ENCODE measurements at places on chromosomes 6 and 20. TPM values are rescaled to one million over a fixed set of nuclear protein-coding genes. Genes with fewer than 3 reads are reported as not detected.
A peak's percentile ranks its signal among the peaks of the same experiment; 100 is the strongest.

GRCh38 chr6:145469021-145469420 is 266.3 kb downstream of the EPM2A start:
- H3K4me3 ChIP-seq = no peak overlapping the region
- no peaks in the 10 kb centered on the region for H3K4me1 ChIP-seq
- DNase-seq = no peak
- H3K27ac ChIP-seq = no peak overlapping the region
- no peaks in the 10 kb centered on the region for H3K27me3 ChIP-seq
- no peaks in the 10 kb centered on the region for H3K36me3 ChIP-seq

PACRG gene
- total RNA-seq = 13.0 TPM

DNA sequence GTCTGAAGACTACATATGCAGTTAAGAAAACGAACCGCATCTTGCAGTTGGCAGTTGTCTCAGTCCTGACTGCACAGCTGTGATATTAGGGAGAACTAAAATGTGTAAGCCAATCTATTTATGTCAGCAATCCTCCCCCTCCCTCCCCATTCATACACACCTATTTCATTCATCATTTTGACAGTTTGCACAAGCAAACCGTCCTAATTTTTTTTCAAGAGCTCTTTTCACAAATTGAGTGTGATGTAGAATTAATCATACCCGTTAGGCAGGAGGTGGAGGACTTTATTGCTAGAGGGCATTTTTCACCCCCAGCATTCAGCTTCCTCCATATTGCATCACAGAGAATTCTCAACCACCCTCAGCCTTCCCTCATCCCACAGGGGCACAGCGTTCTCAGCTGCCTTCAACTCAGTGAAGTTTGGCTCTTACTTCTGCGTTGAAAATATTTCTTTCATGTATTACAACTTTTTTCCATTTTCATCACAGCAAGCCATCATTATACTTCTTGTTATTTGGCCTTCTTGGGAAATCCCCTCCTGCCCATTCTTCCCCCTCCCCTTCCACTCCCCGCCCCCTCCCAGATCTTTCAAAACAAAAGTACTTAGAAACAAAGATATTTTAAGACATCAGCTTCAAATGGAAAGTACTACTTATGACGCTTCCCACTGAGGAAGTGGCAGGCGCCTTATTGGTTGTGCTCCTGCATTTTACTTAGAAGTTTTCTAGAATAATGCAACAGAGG is 37.5 kb downstream of the NOX3 start:
- H3K36me3 ChIP-seq = no peaks in the 10 kb centered on the region
- no peak for DNase-seq
- no peaks in the 10 kb centered on the region for H3K27me3 ChIP-seq
- H3K4me3 ChIP-seq = peak overlapping the region; percentile 53

PPP1R14C gene
- 1.3 TPM for total RNA-seq

HRH3 gene
- total RNA-seq = not detected

TAAR6 gene
- not detected for total RNA-seq

MACROD2 gene
- 4.2 TPM for total RNA-seq

CNR1 gene
- total RNA-seq = 22.9 TPM

GRCh38 chr6:73515204-73515655 is 5.6 kb downstream of the EEF1A1 start:
- no peak for DNase-seq
- H3K27me3 ChIP-seq = no peaks in the 10 kb centered on the region
- peaks cover 23% of the 10 kb centered on the region for H3K36me3 ChIP-seq
- no peak overlapping the region for H3K4me3 ChIP-seq
- H3K4me1 ChIP-seq = peaks cover 40% of the 10 kb centered on the region
- H3K27ac ChIP-seq = peak overlapping the region; percentile 9

Measured in thoracic aorta (tissue), 2 donors.